ENCODE measurements at places on chromosomes 16 and 17.

DNA sequence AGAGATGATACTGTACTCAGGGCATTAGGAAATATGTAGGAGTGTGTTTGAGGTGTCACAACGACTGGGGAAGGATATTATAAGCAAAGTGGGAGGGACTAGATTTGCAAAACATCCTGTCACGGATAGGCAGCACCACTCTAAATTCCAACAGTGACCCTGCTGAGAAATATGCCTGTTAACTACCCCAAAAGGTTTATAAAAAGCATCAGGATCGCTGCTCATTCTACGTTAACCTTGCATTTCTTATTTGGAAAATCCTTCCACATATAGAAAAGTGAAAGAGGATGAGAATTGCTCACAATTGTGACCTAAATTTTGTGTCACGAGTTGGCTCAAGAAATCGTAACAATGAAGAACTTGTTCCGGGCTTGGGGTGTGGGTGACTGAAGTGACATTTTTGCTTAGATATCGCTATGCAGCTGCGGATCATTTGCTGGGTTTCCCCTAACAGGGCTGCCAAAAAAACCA, 51.6 kb downstream of the N4BP1 start:
- no peak for DNase-seq

GRCh38 chr16:82499302-82499701, 127.5 kb upstream of the CDH13 start:
- no peak for DNase-seq

- DNase-seq = no peak
Measured at GRCh38 chr16:79089735-79090284, 510.7 kb downstream of the MAF start.

DNA sequence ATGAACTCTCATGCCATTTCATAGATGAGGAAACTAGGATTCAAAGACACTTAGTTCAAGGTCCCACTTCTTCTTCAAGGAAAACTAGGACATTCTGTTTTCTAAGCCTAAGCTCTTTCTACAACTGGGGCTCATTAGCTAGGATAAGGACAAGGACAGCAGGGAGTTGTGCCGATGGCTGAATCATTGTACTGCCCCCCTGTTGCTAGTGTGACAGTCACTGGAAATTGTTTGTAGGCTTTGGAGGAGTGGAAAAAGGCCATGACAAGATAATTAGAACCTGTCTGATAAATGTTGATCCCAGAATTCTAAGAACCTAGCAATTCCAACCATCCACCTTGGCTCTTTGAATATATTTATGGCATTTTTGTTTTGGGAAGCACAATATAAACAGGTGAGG, 445.7 kb downstream of the CDH8 start:
- DNase-seq = no peak

GRCh38 chr17:49076573-49077384, 55.8 kb upstream of the B4GALNT2 start:
- no peak for DNase-seq

DNA sequence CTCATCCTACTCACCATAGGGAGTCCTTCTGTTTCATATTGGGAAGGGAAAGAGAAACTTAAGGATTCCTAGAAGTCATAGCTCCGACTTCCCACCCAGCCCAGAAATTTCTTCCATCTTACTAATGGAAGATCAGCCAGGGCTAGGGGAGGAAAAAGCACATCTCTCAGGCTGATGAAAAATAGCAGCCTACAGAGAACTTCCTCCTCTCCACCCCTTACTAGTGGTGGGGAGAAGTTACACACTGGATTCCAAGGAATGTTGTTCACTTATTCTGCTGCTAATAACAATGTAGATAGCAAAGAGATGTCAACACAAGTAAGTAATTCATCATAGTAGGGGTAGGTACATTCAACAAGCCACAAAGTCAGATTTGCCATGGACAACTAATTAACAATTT, 94.4 kb downstream of the SPACA3 start:
- no peak for DNase-seq

DNA sequence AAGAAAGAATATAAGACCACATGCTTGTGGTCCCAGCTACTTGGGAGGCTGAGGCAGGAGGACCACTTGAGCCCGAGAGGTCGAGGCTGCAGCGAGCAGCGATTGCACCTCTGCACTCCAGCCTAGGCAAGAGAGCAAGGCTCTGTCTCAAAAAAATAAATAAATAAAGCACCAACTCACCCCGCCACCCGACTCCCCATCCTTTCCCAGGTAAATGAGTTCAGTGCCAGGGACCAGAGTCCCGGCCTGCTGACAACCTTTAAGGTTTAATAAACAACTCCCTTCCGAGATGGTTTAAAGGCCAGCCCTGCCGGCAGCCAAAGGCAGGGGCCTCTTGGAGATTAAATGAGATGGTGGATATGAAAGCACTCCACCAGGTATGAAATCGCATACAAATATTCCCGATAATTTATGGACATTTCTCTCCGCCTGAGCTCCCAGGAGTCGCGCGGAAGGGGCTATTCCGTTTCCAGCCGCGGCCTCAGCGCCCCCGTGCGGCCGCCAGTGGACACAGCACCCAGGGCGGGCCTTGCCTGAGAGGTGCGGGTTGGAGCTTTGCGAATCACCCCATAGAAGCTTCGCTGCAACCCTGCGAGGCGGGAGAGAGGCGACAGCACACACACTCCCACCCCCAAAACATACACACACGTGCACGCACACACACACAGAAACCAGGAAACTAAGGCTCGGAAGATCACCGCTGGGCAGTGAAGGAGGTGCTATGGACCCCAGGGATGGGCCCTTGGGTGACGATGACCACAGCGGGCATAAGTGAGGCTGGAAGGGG, 4.0 kb upstream of the RPL38 start:
- peak; percentile 59 for DNase-seq

- DNase-seq = no peak
Measured at GRCh38 chr17:72423286-72423589, 302.4 kb downstream of the SOX9 start.

- DNase-seq = no peak
Measured at GRCh38 chr16:13378151-13378550, 476.8 kb downstream of the SHISA9 start.

DNA sequence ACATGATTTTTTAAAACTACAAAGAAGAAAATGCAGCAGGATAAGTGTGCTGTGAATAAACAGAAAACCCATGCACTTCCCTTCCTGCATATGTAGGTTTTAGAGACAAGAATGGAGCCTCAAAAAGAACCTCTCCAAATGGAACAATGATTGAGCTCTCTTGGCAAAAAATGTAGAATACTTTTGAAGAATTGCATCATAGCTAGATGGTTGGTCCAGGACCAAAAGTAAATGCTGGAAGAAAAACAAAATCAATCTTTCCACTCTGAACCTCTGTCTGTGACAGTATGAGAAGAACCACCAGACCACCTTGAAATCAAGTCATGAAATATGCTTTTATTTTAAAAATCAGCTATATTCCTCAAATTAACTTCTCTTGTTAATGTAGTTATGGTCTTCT, 17.5 kb downstream of the HELZ start:
- DNase-seq = no peak

- DNase-seq = no peak
Measured at GRCh38 chr16:84667600-84668309, 19.4 kb downstream of the KLHL36 start.

- DNase-seq = no peak
Measured at GRCh38 chr17:82849076-82849945, 9.5 kb upstream of the ZNF750 start.

- no peak for DNase-seq
Measured at GRCh38 chr16:836221-836620, 35.7 kb upstream of the GNG13 start.

GRCh38 chr16:54977211-54977610, 46.5 kb downstream of the IRX5 start:
- DNase-seq = no peak

DNA sequence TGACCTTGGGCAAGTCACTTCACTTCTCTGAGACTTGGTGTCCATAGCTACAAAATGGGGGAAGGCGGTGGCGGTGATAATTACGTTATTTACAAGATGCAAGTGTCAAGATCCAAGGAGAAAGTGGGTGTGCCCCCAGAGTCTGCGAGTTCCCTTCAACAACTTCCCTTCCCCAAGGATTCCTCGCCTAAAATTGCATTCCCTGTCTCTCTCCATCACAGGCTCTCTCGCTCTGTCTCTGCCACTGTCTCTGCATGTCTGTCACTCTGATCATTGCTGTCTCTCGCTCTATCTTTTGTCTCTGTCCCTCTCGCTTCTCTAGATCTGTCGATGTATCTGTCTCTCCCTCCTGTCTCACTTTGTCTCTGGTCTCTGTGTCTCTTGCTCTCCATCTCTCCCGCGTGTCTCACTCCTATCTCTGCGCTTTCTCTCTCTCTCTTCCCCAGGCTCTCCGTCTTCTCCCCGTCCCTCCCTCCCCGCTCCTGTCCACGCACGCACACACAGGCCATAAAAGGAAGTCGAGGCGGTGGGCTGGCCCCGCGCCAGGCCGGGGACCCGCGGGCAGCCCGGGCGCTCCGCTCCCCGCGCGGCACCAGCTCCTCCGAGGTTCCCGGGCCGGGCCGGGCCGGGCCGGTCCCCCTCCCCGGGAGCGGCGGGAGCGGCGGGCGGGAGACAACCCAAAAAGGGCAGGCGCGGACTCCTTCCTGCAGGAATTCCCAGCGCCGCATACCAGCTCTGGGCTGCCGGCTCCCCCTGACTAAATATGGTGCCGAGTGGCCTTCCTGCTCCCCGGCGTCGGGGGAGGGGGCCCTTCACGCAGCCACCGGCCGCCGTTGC, 1.1 kb upstream of the MYH11 start:
- peak; percentile 64 for DNase-seq

- no peak for DNase-seq
Measured at GRCh38 chr17:28225271-28225670, 93.7 kb upstream of the TMEM97 start.

DNA sequence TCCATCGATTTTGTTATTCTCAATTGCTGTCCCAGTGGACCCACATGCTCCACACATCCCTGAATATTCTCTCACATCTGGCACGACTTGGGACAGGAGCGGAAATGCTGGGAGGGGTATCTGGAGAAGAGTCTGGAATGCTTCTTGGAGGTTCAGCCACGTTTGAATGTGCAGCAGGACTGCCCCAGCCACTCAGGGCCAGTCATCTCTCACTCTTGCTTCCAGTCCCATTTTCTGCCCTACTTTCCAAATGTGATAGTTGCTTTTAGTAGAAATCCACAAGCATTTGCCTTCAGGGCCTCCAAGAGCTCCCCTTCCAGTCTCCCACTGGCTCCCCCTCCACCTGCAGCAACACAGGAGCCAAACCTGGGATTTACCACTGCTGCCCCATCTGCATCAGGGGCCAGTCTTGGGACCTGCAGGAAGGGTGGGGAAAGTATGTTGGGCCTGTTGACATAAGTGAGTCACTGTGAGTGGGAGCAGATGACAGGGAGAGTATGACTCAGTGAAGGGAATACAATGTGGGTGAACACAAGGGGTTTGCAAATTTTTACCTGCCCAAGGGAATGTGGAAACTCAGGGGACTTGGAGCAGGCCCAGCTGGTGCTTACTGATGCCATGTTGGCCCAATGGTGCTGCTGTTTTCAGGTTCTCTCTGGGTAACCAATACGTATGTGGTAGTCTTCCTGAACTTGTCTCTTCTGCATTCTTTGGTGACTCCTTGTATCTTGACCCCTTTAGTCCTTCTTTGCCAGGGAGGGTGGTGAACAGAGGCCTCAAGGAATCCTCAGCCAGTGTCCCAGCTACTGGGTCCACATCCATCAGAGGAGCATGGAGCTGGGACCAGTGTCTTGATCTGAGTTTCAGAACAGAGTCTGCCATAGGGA, 78.8 kb upstream of the CRHR1 start:
- no peak for DNase-seq

DNA sequence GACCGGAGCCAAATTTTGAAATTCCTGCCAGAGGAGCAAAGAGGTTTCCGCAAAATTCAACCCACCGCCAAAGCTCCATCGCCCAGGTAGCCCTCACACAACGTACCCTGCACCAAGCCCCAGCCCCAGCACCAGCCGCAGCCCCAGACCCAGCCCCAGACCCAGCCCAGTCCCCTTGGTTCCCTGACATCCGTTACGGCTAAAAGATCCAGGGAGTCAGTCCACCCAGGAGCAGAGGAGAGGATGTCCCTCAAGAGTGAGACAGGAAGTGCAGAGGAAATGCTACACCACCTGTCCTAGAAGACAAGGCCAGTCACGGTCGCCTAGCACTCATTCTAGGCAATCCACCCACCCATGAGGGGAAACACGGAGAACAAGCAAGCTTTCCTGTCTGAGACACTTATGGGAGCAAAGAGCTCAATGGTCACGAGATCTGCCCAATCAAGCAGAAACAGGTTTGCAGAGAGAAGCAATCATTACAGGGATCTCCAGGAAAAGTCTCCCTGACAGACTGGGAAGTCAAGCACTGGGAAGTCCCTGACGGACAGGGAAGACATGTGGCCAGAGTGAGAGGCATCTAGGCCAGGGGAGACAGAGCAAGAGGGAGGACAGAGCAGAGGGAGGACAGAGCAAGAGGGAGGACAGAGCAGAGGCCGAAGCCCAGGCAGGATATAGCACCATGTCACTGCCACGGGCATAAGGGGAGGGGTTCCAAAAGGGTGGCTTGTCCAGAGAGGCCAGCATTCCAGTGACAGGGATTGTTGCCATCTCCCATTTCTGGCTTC, 15.0 kb upstream of the KCNJ18 start:
- DNase-seq = no peak

DNA sequence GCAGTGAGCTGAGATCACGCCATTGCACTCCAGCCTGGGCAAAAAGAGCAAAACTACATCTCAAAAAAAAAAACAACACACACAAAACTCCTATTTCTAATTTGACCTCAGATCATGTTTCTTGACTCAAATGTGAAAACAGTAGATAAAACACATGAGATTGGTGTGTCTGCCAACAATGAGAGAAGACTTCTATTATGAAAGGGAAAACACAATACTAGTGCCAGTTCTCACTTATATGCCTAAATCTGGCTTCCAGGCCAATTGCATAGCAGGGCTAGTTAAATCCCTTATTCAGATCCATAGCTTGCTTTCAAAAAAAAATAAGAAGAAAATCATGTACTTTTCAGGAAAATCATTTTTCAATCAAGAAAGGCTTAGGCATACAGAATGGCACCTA, 39.4 kb downstream of the AP1G1 start:
- no peak for DNase-seq

- no peak for DNase-seq
Measured at GRCh38 chr17:66511135-66511534, 208.7 kb downstream of the PRKCA start.

- peak; percentile 76 for DNase-seq
Measured at GRCh38 chr17:8698162-8698971, 46.3 kb downstream of the CCDC42 start.

DNA sequence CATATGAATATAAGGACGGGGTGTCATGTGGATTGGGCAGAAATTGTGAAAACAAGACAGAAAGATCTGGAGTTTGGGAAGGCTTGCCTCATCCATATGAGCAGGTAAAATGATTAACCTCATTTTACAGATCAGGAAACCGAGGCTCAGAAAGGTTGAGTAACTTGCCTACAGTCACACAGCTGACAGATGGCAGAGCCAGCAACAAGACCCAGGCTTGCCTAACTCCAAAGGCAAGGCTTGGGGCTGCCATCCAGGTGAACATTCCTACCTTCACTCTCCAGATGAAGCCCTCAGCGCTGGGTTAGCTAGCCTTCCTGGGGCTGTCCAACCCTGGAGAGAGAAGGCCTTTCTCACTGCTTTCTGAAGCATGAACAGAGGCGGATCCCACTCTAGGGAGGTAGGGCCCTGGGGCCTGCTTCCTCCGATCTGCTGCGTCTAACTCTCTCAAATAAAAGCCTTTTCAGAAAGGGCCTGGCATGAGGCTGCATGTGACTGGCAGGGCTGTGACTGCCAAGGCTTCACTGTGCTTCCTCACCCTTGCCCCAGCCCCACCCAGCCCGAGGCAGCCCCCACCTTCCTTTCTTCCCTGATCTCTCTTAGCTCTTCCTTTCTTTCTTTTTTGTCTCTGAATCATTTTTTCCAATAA, 107.8 kb downstream of the GNAO1 start:
- DNase-seq = no peak

All from mesothelial cell of epicardium (in vitro differentiated cells).